ENCODE measurements at places on chromosomes 2 and 18.

DNA sequence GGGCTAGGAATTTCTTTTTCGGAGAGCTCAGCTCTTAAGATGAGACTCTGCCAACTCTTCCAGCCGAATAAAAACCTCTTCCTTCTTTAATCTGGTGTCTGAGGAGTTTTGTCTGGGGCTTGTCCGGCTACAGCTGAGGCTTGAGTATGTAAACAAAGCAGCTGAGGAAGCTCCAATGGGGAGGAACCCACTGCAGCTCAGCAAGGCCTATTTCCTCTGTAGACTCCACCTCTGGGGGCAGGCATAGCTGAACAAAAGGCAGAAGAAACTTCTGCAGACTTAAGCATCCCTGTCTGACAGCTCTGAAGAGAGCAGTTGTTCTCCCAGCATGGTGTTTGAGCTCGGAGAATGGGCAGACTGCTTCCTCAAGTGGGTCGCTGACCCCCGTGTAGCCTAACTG is 838.7 kb downstream of the CCDC85A start:
- DNase-seq: no peak

DNA sequence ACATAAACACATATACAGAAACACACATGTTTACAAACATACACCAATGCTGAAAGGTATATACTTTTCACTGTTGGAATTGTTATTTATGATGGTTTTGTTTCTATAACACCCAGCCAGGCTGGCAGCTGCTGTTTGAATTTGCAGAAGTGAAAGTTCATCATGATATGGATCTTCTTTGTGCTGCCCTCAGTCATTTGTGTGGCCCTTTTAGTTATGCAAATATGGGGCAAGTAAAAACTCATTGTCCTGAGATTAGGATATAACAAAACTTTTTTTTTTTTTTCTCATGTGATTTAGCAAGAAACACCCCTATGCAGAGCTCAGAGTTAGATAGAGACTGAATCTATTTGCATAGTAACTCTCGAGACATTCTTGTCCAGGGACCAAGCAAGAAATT is 714.1 kb downstream of the KCNJ3 start:
- DNase-seq: no peak

DNA sequence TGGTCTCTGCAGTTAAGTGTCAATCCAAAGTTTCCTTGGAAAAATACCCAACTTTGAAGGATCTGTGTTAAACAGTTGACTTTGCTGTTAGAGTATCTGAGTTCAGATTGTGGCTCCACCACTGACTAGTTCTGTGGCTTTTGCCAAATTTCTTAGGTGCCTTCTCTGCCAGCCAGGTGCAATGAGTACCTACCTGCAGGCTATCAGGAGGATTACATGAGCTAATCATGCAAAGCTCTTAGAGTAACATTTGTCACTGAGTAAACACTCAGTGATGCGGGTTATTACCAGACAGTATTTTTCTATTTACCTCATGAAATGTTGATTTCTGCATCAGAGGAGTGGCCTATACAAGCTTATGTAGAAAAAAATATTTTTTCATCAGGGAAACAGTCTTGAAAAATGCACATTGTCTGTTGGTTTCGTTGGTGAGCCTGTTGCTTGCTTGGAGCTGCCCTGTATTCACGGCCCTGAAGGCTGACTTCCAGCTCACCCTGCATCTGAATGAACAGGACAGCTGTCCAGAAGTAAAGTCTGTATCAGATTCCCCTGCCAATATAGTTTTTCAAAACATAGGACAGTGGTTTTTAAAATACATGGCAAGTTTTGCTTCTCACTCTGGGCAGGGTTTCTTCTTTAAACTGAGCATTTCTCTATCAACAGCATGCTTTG is 235.1 kb downstream of the CDCA7 start:
- DNase-seq: no peak

- no peak for DNase-seq
Observed at GRCh38 chr18:58287353-58288274, 243.6 kb downstream of the NEDD4L start.

DNA sequence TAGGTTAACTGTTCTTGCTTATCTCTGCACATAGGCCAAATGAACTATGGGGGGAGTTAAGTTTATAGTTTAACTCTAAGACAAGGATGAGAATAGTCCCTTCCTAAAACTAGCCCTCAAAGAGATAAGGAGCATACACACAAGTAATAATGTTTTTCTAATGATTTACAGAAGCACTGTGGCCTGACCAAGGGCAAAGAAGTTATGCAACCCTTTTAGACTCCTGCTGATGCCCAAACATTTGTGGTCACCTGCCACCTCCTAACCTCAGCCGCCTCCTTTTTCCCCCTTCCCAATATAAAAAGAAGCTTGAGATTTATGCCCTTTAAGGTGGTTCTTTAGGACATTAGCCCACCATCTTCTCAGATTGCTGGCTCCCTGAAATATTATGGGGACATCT is 357.7 kb downstream of the ALK start:
- no peak for DNase-seq

DNA sequence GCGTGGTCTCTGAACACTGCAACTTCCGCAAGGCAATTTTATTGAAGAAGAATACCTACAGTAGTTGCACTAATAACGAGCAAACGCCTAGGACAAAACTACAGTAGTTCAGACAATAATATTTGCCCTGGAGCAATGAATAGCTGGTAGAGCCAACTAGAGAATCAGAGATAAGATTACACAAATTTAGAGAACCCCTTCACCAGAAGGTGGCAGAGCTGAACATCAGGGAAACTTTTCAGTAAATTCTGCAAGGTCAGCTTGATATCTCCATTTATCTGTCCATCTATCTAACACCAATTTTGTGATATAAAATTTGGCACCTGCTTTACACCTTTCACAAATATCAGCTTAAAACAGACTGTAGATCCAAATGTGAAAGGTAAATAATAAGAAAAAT is 43.8 kb downstream of the CDH19 start:
- no peak for DNase-seq

DNA sequence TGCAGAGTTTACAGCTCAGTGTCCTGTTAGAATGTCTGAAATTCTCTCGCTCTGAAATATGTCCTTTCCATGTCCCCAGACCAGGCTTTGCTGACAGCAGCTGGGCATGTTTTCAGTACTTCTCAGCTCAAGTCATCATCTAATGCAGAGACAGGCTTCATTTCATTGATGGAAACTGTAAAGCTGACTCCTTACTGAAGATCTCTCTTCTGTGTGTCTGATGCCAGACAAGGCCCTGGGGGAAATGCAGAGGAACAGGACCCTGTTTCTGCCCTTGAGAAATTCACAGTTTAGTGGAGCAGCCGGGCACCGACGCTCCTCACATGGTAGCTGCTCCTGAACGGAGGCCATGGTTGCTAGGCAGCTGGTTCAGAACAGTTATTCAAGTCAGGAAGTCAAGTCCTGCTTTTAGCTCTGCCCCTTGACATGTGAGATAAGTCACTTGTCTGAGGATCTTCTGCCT is 24.6 kb upstream of the FZD7 start:
- no peak for DNase-seq

Data from left renal cortex interstitium (tissue), 4 donors.